Stimulated activated CD4-positive, alpha-beta T cell treated with anti-CD3 and anti-CD28 coated beads, Interleukin-4, amount 100 ng/mL, for 1 hour (primary cell): ENCODE measurements at places on chromosomes 7 and 10.

DNA sequence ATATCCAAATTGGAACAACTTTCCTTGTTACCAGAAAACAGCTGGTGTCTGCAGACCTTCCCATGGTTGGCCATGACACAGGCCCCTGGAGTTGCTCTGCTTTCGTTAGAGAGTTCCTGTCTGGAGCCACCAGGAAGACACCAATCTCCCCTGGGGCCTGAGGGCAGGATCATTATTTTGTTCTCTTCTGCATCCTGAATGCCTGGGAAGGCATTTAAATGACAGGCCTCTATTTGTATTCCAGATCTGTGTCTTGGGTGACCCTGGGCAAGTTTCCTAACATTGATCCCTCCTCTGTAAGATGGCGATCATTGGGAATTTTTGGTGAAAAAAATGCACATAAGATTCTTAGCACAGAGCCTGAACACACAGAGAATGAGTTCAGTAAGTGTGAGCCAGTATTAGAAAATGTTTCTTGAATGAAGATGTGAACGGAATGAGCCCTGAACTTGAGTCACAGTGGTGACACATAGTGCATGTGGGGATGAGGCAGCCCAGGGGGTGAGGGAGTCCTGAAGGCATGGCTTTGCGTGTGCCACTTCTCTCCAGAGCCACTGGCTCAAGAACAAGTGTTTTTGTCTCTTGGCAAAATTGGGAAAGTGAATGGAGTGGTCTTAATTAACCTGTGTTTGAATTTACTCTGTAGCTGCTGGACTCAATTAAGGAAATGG, 28.4 kb downstream of the BMPER start:
- DNase-seq: no peak

- DNase-seq: no peak
Measured at GRCh38 chr10:75592791-75593643, 161.6 kb downstream of the LRMDA start.

- no peak for DNase-seq
Measured at GRCh38 chr10:113572520-113573290, 19.9 kb downstream of the HABP2 start.

- DNase-seq: no peak
Measured at GRCh38 chr10:3907514-3907913, 122.5 kb upstream of the KLF6 start.

- no peak for DNase-seq
Measured at GRCh38 chr7:96359876-96360275, 38.0 kb upstream of the SLC25A13 start.

DNA sequence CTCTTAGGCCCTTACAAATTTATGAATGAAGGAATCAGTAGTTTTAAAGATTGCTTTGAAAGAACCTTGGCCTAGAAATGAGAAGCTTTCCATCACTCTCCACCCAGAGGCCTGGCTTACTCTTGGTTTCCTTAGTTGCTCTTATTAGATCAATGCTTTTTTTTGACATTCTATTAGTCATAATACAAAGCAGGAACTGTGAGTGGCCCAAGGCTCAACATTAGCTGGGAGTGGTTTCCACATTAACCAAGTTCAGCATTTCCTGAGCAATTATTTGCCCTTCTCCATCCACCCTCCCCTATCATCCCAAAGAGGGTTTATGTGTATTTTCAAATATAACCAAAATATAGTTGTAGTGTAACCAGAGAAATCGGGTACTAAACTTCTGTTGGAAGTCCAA, 103.4 kb upstream of the FAM204A start:
- DNase-seq: no peak

DNA sequence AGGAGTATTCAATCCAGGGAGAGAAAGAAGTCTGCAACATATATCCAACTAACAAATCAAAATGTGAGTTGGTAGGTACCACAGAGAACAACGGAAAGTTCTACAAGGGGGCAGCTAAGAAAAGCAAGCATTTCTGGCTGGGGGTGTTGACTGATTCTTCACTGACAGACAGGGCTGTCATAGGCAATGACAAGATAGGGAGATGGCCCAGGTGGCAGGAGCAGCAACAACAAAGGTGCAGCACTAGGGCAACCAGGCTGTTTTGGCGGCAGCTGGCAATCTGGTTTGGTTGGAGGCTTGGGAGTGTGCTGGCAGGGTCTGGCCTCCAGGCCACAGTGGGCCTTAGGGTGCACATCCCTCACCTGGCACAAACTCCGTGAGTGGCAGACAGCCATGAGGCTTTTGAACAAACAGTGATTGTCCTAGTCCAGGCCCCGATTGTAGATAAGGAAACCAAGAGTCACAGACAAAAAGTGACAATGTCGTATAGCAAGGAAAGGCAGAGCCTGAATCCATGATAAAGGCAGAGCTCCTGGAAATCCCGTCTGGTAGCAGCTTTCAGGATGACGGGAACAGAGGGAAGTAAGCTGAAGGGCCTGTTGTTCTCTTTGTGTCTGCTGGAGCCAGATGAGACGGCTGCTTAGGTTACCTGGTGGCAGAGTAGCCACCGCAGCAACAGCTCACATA, 28.4 kb downstream of the DPCD start:
- DNase-seq: no peak
